ENCODE measurements at places on chromosomes 1 and 21.

GRCh38 chr21:39386194-39386593 is 37.3 kb upstream of the HMGN1 start:
- no peak for DNase-seq

GRCh38 chr1:98289311-98289710 is 368.5 kb upstream of the DPYD start:
- no peak for DNase-seq

DNA sequence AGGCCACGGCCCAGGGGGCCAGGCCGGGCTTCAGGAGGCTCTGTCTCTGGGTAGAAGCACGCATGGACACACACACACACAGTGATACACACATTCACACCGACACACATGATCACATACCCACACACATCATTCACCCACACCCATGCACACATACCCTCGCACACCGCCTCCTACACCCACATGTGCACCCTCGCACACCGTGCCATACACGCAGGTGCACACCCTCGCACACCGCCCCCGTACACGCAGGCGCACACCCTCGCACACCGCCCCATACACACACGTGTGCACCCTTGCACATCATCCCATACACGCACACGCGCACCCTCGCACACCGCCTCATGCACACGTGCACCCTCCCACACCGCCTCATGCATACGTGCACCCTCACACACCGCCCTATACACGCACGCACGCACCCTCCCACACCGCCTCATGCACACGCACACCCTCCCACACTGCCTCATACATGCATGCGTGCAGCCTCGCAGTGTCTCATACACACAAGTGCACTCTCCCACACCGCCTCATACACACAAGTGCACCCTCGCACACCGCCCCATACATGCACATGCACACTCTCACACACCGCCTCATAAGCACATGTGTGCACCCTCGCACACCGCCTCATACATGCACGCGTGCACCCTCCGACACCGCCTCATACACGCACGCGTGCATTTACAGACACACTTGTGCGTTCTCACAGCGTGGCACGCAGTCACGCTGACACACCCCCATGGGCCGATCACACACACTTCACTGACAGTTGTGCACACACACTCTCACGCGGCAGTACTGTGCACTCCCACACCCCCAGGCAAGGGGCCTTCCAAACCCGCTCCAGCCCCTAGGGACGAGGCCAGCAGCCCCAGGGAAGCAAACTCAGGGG is 128.1 kb downstream of the SIK1 start:
- no peak for DNase-seq

DNA sequence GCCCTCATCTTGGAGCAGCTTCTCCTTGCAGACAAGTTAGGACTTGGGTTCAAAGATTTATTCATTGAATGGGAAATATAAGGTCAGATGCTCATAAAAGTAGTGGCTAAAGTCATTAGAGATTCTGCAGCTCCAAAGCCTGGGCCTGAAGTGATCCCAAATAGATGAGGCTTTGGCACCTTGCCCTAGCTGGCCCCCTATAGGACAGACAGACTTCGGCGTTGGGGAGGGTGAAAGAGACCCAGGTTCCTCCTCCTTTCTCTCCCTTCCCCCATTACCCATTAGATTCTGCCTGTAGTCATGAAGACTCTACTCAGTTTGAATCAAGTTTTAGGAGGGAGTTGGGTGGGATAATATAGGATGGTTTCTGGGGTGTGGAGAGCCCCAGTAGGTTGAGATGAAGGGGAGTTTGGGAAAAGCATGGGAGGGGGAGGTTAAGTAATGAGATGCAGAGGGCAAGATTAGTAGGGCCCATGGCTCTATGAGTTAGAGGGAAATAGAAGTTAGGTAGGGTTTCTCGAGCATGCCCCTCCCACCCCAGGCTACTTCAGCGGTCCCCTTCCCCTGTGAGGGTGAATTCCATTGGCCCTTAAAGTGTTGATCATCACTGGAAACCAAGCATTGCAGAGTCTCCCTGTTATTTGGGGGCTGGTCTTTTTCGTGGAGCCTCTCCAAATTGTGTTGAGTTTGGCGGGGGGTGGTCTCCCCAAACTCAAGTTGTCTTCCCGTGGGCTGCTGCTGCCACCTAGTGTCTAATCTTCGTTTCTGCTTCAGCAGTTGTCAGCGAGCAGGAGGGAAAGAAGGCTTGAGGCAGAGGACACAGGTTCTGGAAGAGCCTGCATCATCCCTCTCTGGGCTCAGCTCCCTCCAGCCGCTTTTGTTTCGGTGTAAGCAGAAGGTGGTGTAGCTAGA is 2.1 kb upstream of the AHDC1 start:
- peak; percentile 61 for DNase-seq

DNA sequence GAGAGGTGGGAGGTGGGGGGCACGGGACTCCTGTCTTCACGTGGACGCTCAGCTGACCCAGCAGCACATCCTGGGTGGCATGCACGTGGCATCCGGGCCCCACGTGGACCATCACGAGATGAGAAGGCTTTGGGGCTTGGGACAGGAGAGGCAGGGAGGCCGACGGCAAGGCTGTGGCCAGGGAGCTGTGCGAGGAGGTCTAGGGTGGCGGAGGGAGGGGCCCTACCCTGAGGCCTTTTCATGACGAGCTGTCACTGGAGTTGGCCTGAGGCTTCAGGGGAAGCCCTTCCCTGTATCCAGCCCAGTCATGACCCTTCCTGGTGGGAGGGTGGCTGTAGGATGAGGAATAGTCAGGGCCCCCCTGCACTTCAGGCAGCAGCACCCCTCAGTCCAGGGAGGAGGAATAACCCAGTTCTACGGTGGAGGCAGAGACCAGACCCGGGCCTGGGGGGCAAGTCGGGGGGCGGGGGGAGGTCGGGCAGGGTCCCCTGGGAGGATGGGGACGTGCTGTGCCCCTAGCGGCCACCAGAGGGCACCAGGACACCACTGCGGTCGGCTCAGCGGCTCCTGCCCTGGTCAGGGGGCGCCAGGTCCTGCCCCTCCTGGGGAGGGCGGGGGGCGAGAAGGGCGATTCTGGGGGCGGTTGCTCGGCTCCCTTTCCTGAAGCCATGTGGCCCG is 2.0 kb upstream of the PERM1 start:
- DNase-seq: peak; percentile 66

DNA sequence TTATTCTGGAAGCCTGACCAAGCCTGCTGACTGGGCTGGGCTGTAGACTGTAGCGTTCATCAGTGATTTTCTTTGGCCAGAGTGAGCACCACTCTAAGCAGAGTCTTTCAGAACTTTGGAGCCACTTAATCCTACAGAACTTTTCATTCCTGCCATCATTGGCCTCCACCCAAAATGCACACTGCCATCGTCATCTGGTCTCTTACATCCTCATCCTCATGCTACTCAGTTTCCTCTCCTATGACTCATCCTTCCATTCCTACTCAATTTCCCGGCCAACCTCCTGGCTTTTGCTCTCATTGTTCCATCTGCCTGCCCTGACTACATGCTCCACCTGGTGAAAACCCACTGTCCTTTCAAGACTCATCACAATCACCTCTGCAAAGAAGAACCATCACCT is 233.8 kb upstream of the USP25 start:
- DNase-seq: no peak

DNA sequence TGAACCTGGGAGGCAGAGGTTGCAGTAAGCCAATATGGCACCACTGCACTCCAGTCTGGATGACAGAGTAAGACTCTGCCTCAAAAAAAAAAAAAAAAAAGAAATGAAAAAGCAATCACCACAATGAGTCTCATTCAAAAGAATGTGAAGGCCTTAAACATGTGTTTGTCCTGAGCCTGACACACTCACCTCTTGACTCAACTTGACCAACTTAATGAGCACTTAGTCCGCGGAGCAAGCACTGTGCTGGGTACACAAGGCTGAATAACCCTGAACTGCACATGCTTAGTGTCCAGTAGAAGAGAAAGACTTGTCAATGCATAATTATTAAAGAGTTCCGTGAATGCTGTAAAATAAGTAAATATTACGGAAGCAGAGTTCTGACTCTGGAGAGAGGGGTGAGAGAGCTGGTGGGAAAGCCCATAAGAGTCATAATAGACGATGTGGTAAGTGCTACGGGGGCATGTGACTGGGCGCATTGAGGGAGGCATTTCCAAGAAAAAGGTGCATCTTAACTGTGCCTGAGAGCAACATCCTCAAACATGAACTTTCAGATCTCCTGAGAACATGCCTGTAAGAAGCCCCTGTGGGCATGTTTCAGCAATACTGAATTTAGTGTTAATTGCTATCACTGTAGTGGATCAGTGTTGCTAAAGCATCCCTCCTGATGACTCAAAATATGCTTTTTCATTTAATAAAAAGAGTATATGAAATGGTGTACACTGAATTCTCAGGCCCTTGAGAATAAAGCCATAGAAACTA is 27.2 kb downstream of the MCOLN2 start:
- DNase-seq: no peak

- no peak for DNase-seq
Observed at GRCh38 chr21:42472521-42472920, 23.5 kb downstream of the RSPH1 start.

- DNase-seq: no peak
Observed at GRCh38 chr21:45096217-45096616, 21.8 kb downstream of the ADARB1 start.

- peak; percentile 13 for DNase-seq
Observed at GRCh38 chr1:19096036-19096833, 113.8 kb downstream of the UBR4 start.

DNA sequence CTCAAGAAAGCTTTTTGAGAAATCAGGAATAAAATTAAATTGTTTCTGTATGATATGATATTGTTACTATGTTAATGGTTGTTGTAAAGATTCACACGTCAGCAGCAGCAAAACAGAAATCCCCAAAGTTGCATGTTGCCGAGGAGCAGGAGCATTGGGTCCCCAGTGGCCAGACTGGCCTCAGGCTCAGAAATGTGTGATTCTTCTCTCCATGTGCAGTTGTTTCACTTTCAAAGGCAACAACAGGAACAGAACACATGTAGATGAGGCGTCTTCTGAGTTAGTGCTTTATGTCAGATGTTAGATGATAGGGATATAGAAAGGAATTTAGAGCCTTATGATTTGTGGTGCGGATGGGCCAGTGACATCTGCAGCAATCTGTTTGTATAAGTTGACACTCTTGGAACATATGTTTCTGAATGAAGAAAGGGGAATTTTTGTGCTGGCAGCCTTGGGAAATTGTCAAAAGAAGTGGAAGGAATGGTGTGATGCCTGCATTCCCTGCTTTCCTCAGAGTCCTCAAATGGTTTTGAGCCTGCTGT is 2.1 kb upstream of the TTLL7 start:
- no peak for DNase-seq

- peak; percentile 32 for DNase-seq
Observed at GRCh38 chr1:243842978-243843511, 7.0 kb downstream of the AKT3 start.

DNA sequence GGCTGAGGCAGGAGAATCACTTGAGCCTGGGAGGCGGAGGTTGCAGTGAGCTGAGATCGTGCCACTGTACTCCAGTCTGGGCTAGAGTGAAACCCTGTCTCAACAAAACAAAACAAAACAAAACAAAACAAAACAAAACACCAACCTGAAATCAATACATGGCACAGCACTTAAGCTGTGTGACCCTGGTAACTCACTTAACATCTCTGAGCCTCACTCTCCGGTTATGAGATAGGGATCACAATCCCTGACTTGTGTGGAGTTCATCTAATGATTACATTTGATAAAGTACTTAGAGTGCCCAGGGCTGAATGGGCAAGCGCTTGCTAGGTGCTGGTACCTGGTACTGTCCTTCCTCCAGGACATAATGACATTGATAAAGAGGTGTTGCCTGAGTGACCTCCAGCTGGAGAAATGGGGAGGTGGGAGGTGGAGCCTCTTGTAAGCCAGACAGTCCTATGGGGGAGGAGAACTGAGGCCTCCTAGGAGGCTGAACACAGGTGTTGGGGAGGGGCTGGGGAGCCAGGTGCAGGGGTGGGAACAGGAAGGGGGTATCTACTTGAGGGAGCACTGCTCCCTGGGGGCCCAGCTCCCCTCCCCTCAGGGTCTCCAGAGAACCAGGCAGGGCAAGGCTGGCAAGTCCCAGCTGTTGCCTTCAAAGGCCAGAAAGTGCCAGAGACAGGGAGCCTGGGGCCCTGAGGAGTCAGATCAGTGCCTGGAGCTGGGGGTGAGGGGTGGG is 17.9 kb downstream of the FOXO6 start:
- DNase-seq: no peak

GRCh38 chr1:212637902-212638301 is 29.3 kb downstream of the ATF3 start:
- no peak for DNase-seq

DNA sequence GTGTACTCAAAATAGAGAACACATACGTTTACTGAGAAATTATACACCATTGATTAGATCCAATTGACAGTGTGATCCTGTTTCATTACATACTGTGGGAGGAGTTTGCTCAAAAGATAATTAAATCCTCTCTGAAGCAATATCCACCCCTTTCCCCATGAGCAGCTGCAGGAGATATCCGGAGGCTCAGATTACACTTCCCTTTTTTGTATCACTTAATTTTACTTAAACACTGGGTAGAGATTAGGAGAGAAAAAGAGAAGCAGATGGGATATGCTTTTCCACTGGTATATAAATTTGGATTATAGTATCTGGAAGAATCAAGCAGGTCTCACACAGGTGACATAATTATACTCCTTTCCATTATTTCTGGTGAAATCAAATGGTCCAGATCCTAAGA is 333.3 kb upstream of the ZRANB2 start:
- no peak for DNase-seq

GRCh38 chr1:160284220-160284781 is 632 bp downstream of the PEX19 start:
- DNase-seq: no peak

DNA sequence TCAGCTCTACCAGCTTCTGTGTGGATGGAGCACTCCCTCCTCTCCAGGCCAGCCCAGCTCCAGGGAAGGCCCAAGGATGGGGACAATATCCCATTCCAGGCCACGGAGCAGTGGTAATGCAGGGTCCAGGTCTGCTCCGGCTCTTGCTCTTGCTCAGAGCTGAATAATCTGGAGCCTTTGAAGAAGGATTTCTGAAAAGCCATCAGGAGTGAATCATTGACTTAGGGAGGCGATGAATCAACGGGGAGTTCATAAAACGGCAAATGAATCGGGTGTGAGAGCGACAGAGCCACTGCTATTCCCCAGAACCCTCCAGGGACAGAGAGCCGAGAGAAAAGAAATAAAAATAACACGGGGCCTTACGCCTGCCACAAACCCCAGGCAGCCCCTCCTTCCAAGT is 7.7 kb downstream of the POU3F1 start:
- DNase-seq: no peak

- DNase-seq: peak; percentile 46
Observed at GRCh38 chr1:206757524-206758266, 12.9 kb upstream of the IL19 start.

- no peak for DNase-seq
Observed at GRCh38 chr1:206709772-206710459, 25.2 kb downstream of the MAPKAPK2 start.

GRCh38 chr21:44617071-44617501 is 5.2 kb downstream of the KRTAP10-8 start:
- no peak for DNase-seq

Data from activated CD4-positive, alpha-beta T cell treated with anti-CD3 and anti-CD28 coated beads for 4 hours (primary cell).